Putamen (tissue), 1 donor: ENCODE measurements at places on chromosomes 11 and 22.

- peak; percentile 63 for DNase-seq
Observed at GRCh38 chr11:115408036-115408921, 95.9 kb downstream of the CADM1 start.

GRCh38 chr11:47768101-47768612 is 1.0 kb upstream of the FNBP4 start:
- peak; percentile 84 for DNase-seq

GRCh38 chr11:75759832-75760231 is 8.7 kb upstream of the DGAT2 start:
- DNase-seq: no peak

GRCh38 chr11:79990141-79990540 is 549.3 kb upstream of the TENM4 start:
- no peak for DNase-seq

DNA sequence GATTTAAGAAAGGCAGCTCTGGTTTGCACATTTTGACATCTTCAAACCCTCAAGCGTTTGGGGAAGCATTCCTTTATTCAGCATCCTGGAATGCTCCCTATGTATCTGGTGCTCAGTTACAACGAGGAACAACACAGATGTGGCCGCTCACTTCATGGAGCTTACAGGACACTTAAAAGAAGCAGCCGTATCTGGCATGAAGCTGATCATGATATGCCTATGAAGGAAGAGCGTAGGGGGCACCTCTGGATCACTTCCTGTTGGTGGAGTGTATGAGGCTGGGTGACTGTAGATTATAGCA is 72.3 kb upstream of the TP53I11 start:
- DNase-seq: no peak

GRCh38 chr11:88538098-88538497 is 200.6 kb upstream of the CTSC start:
- no peak for DNase-seq

DNA sequence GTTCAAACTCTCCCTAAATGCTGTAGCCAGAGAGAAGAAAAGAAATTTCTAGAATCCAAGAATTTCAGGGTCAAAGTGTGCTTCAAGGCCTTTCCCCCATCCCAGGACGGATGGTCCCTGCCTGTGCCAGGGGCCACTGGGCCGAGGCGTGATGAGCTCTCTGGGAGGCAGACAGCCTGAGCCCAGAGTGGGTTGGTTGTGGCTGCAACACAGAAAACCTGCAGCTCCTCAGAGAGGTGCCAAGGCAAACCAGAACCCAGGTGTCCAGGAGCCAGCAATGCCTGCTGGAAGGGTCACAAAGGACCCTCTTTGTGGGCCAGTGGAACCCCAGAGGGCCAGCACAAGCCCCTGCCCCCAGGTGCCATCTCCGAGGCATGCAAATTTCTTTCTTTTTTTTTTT is 2.6 kb upstream of the APOL6 start:
- no peak for DNase-seq

GRCh38 chr11:125987066-125987641 is 41.3 kb downstream of the VSIG10L2 start:
- DNase-seq: no peak

GRCh38 chr11:114075891-114076441 is 16.5 kb downstream of the ZBTB16 start:
- no peak for DNase-seq

DNA sequence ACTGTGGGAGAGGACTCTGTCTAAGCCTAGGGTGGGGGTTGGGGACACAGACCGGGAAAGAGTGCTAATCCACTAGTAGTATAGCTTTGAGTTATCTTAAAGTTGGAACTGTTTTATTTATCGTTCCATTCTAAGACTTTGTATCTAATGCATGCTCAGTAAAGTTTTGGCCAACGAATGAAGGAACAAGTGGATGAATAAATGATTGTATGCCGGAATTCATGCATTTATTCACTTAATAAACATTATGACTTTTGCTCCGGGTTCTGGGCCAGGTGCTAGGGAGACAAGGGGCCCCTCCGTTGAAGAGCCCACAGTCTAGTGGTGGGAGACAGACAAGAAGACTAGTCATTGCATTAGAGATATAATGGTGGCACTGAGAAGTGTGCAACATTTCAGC is 645 bp downstream of the RNF121 start:
- no peak for DNase-seq

DNA sequence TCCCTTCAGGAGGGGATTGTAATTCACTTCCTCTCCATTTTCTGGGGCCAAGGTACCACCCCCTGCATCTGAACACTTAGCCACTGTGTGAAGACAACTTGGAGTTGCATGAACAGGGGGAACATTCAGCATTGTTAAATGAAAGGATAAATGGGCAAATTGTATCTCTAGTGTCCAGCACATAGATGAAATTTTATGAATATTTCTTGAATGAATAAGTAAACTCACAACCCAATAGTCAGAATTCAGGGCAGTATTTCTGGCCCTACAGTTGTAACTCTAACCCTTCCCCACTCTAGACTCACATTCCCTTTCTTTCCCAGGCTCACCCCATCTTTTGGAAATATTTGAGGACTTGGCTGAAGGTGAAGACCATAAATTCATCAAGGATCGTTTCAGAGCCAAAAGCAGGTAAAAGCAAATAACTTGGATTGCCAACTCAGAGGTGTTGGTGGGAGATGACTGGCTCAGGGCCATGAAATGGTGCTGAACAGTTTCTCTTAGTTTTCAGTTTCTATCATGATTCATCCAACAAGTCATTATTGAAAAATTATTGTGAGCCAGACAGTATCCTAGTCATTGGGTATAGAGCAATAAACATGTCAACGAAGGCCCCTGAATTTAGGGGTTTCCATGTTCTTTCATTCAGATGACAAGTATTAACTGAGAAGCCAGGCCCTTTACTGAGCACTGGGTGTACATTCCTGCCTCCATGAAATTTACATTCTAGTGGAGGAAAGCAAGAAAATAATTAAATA is 33.3 kb upstream of the ZC3H12C start:
- no peak for DNase-seq

GRCh38 chr11:68552542-68552941 is 92.0 kb downstream of the PPP6R3 start:
- no peak for DNase-seq

GRCh38 chr22:48605856-48606481 is 1221.7 kb downstream of the BRD1 start:
- DNase-seq: no peak

DNA sequence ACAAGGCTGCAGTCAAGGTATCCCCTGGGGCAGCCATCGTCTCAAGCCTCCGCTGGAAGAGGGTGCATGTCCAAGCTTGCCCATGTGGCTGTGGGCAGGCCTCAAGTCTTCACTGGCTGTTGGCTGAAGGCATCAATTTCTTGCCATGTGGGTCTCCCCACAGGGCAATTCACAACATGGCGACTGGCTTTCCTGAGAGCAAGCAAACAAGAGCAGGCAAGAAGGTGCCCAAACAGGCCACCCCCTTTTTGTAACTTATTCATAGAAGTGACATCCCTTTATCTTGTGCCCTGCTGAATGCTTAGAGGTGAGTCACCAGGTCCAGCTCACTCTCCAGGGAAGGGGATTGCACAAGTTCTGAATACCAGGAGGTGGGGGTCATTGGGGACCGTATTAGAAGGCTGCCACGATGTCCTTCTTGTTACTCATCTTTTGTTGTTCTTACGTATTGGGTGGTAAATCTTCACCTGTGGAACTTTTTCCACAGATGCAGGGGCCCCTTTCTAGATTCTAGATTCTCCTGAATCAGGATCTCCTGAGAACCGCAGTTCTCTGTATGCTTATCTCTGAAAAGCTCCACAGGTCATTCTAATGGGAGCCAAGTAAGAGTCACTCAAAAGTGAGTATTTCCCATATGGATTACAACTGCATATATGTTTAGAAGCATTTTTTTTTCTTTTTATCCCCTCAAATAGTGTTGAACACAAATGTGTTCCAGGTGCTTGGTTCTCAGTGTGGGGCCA is 44.2 kb upstream of the MICAL2 start:
- DNase-seq: no peak

- DNase-seq: no peak
Observed at GRCh38 chr11:1570001-1570453, 2.0 kb downstream of the DUSP8 start.

DNA sequence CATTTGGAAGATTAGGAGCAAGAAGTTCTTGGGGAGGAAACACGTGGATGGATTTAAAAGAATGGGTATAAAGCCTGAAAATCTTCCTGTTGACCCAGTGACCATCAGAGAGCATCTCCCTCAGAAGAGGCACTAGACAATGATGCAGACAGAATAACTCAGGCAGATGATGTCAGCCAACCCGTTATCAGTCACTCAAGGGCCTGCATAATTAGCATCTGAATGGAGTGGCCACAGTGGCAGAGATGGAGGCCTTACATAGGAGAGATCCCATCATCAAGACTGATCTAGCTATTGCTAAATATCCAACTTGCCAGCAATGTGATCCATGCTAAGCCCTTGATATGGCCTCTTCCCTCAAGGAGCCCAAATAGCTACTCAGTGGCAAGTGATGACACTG is 70.7 kb upstream of the CD82 start:
- no peak for DNase-seq

DNA sequence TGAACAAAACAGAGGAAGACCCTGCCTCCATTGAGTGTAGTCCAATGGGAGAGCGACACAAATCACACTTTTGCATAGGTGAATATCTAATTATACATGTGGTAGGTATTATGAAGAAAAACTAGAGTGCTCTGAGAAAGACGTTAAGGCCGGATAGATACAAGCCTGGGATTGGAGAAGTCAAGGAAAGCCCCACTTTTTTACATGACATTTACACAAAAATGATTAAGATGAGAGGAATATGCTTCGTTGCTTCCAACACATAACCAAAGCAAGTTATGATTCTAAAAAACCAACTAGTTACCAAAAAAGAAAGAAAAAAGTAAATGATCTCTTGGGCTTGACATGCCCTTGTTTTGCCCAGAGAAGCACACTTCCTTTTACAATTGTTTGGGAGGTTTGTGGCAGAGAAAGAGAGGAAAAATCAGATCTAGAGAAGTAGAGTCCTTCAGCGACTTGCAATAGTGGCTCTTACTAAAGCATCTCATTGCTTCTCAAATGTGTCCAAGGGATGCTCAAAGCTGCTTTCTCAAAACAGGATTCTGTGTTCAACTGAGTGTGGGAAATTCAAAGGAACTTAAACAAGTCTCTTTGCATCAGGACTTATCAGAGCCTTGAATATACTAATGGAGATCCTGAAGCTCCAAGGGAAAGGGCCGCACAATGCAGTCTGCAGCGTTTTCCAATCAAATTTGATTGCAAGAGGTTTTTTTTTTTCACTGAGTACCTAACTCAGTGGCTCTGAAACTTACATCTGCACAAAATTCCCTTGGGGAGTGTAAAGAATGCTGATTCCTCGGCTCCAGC is 38.8 kb downstream of the FLI1 start:
- no peak for DNase-seq

- no peak for DNase-seq
Observed at GRCh38 chr22:48688366-48688765, 1139.3 kb downstream of the BRD1 start.

DNA sequence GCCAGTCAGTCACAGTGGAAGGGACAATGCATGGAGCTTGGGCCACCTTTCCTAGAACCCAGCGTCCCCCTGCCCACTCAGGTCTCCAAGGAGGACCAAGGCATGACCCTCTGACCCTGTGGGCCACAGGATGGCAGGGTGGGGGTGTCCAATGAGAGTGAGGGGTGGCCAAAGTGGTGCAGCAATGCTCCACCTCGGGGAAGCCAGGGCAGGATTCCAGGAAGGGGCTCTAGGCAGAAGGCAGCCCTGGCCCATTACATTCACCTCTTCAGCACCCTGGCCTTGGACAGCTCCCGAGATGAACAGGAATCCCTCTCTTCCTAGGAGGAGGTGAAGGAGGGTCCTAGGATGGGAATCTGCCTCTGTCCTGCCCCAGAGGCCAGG is 597.5 kb downstream of the BRD1 start:
- DNase-seq: no peak

GRCh38 chr11:131637469-131638175 is 267.2 kb downstream of the NTM start:
- no peak for DNase-seq

- no peak for DNase-seq
Observed at GRCh38 chr11:122634501-122634900, 21.0 kb upstream of the UBASH3B start.

- DNase-seq: peak; percentile 63
Observed at GRCh38 chr22:50705219-50705691, 32.6 kb downstream of the SHANK3 start.

DNA sequence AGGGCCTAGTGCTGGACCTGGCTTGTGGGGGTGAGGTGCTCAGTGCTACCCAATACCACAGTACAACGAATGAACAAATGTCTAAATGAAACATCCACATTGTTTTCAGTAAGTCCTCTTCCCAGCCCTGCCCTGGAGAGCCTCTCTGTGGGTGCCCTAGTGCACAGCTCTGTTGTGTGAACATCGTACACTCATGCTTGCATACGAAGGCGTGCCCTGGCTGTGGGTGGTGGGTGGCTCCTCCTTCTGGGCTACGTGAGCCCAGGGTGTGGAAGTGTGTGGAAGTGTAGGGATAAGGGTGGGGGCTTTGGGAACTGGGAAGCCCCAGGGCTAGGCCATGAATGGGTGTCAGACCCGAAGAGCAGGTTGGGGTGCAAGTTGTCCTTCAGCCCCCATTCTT is 592 bp upstream of the NLRX1 start:
- DNase-seq: no peak

GRCh38 chr11:86151174-86152005 is 82.5 kb upstream of the PICALM start:
- DNase-seq: peak; percentile 85

- no peak for DNase-seq
Observed at GRCh38 chr11:123195188-123196059, at the start of gene CLMP. CLMP (minus strand) TSS chr11:123195248; CDS start chr11:123194940, 308 bp downstream.

DNA sequence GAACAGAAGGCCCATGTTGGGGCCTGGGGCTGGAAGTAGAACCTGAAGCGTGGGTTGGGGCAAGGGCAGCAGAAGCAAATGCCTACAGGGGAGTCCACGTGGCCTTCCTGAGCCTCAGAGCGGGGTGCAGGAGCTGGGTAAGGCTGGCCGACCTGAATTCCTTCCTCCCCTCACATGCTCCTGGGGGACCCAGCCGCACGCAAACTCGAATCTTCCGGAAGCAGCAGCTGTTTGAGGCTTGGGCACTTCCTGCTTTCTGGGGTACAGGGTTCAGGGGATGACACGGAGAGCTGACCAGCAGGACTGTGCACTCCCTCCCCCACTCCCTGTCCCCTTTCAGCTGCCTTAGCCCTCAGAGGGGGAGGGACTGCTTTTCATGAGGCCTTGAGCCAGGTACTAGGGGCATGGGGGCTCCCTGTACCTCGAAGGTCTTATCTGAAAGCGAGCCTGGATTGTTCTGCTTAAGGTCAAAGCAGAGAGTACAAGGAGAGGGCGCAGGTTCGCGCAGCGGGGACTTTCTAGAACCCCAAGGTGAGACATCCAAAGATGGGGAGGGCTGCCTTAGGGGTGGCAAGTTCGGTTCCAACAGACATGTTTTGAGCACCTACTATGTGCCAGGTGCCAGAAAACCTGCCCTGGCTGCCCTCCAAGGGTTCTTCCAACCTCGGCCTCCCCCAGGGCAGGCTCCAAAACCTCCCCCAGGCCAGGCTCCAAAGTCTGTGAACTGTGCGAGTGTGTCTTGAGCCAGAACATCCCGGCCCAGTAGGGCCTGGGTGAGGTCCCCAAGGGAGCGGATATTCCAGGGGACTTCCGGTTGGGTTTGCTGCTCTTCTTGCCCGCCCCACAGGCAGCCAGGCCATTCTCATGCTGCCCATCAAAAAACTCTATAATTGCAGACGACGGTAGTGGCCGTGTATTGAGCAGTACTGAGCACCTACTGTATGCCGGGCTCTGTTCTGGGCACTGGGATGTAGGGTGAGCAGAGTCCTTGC is 1.7 kb downstream of the NCF4 start:
- no peak for DNase-seq

GRCh38 chr22:49312601-49313000 is 515.1 kb downstream of the BRD1 start:
- no peak for DNase-seq

GRCh38 chr22:47291565-47292495 is 529.4 kb downstream of the TBC1D22A start:
- no peak for DNase-seq
